ENCODE measurements at places on chromosomes 2 and 18. TPM values are rescaled to one million over a fixed set of nuclear protein-coding genes. Genes with fewer than 3 reads are reported as not detected.

DNA sequence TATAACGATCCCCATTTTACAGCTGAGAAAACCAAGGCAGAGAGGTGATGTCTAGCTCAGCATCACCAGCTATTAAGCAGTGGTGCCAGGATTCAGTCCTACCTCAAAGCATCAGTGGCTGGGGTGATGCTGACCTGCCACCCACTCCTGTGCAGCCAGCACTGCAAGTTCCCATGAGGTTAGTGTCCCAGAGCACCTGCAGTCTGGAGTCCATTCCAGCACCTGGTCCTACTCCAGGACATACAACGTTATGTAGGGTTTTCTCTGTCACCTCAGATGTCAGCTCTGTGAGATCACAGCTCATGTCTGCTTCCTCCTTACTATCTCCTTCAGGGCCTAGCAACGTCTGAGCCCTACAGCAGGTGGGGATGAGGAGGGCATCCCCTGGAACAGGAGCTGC, 328.0 kb upstream of the HS6ST1 start:
- H3K27ac ChIP-seq, result no peak overlapping the region
- H3K4me3 ChIP-seq, result no peak overlapping the region
- DNase-seq, result no peak
- no peaks in the 10 kb centered on the region for H3K4me1 ChIP-seq
- no peaks in the 10 kb centered on the region for H3K27me3 ChIP-seq
- no peaks in the 10 kb centered on the region for H3K36me3 ChIP-seq

Gene ZNF397
- total RNA-seq, result 33.1 TPM

- H3K27ac ChIP-seq, result no peak overlapping the region
- no peak overlapping the region for H3K4me3 ChIP-seq
- no peaks in the 10 kb centered on the region for H3K36me3 ChIP-seq
These were observed 161.4 kb downstream of the PXDN start for GRCh38 chr2:1582891-1583341.

GRCh38 chr2:203718087-203718486, 11.6 kb downstream of the CD28 start:
- H3K27ac ChIP-seq, result no peak overlapping the region
- no peak for DNase-seq
- H3K4me1 ChIP-seq, result peaks cover 13% of the 10 kb centered on the region
- H3K27me3 ChIP-seq, result no peaks in the 10 kb centered on the region

GRCh38 chr18:59021500-59021899, 118.2 kb upstream of the SEC11C start:
- H3K27me3 ChIP-seq, result no peaks in the 10 kb centered on the region
- no peak overlapping the region for H3K4me3 ChIP-seq
- no peaks in the 10 kb centered on the region for H3K4me1 ChIP-seq
- no peak overlapping the region for H3K27ac ChIP-seq

DNA sequence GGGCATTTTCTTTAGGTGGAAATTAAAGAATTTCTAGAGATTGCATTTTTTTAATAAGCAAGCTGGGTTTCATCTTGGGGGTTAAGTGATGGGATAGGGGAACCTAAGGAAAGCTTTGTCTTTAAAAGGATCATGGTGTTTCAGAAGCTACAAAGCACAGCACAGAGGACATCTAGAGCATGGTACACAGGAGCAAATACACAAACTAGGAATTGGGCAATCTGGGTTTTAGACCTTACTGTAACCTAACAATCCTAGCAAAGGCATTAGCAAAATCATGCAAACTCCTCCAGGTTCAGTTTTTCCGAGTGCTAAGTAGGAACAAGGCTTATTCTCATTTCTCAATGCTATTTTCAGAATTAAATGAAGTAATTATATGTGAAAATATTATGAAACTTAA, 134.1 kb downstream of the CD226 start:
- H3K27ac ChIP-seq, result no peak overlapping the region
- H3K4me3 ChIP-seq, result no peak overlapping the region
- no peak for DNase-seq
- no peaks in the 10 kb centered on the region for H3K27me3 ChIP-seq
- H3K36me3 ChIP-seq, result no peaks in the 10 kb centered on the region

Gene ABCA12
- not detected for total RNA-seq

Gene PHLPP1
- 12.6 TPM for total RNA-seq

GRCh38 chr2:184875911-184876310, 277.6 kb downstream of the ZNF804A start:
- H3K36me3 ChIP-seq, result no peaks in the 10 kb centered on the region
- no peak overlapping the region for H3K4me3 ChIP-seq
- H3K27me3 ChIP-seq, result no peaks in the 10 kb centered on the region
- H3K27ac ChIP-seq, result no peak overlapping the region

GRCh38 chr2:240469740-240470139, 34.3 kb downstream of the GPC1 start:
- no peaks in the 10 kb centered on the region for H3K36me3 ChIP-seq
- no peaks in the 10 kb centered on the region for H3K4me1 ChIP-seq
- H3K4me3 ChIP-seq, result no peak overlapping the region
- DNase-seq, result no peak
- no peak overlapping the region for H3K27ac ChIP-seq

Gene ARHGAP15
- 18.5 TPM for total RNA-seq

DNA sequence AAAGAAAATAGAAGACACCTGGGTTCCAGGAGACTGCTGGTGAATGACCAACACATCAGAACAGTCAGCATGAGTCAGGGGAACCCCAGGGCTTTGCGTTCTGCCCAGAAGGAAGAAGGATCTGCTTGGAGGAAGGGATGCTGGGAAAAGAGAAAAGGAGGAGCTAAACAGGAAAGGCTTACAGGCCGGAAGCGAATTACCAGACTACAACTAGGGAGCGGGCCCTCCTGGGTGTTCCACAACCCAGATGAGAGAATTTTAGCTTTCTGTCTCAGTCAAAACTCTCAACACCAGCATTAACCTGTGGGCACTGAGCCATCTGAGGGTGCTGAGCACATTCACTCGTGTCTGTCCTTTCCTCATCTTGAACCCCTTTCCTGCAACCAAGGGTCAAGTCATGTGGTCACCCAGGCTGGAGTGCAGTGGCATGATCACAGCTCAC, 19.2 kb downstream of the CDC42EP3 start:
- peaks cover 99% of the 10 kb centered on the region for H3K4me1 ChIP-seq
- no peaks in the 10 kb centered on the region for H3K36me3 ChIP-seq
- H3K27ac ChIP-seq, result peak overlapping the region; percentile 42
- DNase-seq, result peak; percentile 24

DNA sequence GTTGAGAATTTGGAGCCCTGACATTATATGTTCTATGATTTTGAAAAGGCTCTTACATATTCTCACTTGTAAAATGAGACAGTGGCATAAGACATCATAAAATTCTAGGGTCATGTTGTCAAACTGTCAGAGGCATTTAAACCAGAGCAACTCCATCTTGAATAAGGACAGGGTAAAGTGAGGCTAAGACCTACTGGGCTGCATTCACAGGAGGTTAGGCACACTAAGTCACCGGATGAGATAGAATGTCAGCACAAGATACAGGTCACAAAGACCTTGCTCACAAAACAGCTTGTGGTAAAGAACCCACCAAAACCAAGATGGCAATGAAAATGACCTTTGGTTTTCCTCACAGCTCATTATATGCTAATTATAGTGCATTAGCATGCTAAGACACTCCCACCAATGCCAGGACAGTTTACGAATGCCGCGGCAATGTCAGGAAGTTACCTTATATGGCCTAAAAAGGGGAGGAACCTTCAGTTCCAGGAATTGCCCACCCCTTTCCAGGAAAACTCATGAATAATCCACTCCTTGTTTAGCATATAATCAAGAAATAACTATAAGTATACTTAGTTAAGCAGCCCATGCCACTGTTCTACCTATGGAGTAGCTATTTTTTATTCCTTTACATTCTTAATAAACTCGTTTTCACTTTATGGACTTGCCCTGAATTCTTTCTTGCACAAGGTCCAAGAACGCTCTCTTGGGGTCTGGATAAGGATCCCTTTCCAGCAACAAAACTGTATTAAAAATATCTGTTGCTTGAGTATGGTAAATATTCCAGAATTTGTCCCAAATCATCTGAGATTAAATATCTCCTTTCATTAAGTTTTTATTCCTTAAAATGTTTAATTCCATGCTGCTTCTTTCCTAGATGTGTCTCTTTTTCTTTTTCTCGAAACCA, 406.4 kb downstream of the METTL4 start:
- no peaks in the 10 kb centered on the region for H3K36me3 ChIP-seq
- no peak for DNase-seq
- H3K27ac ChIP-seq, result no peak overlapping the region
- H3K4me1 ChIP-seq, result no peaks in the 10 kb centered on the region
- H3K27me3 ChIP-seq, result no peaks in the 10 kb centered on the region

- H3K36me3 ChIP-seq, result peaks cover 74% of the 10 kb centered on the region
- no peak for DNase-seq
- no peaks in the 10 kb centered on the region for H3K27me3 ChIP-seq
These were observed 3.9 kb upstream of the FARP2 start for GRCh38 chr2:241352227-241352626.

Gene ANKRD39
- 9.4 TPM for total RNA-seq

GRCh38 chr2:144510294-144510991, 9.5 kb downstream of the ZEB2 start:
- peak overlapping the region; percentile 98 for H3K27ac ChIP-seq
- peaks cover 3% of the 10 kb centered on the region for H3K36me3 ChIP-seq
- no peaks in the 10 kb centered on the region for H3K27me3 ChIP-seq
- H3K4me1 ChIP-seq, result peaks cover 77% of the 10 kb centered on the region
- no peak for DNase-seq
- peak overlapping the region; percentile 70 for H3K4me3 ChIP-seq

Gene EPAS1
- total RNA-seq, result 1,419 TPM

GRCh38 chr2:120421126-120421829, 75.3 kb downstream of the INHBB start:
- H3K4me3 ChIP-seq, result no peak overlapping the region
- no peaks in the 10 kb centered on the region for H3K36me3 ChIP-seq
- no peak overlapping the region for H3K27ac ChIP-seq
- no peak for DNase-seq
- H3K4me1 ChIP-seq, result no peaks in the 10 kb centered on the region

Gene LYPD1
- 1.5 TPM for total RNA-seq

Gene UBE2F
- 59.5 TPM for total RNA-seq

DNA sequence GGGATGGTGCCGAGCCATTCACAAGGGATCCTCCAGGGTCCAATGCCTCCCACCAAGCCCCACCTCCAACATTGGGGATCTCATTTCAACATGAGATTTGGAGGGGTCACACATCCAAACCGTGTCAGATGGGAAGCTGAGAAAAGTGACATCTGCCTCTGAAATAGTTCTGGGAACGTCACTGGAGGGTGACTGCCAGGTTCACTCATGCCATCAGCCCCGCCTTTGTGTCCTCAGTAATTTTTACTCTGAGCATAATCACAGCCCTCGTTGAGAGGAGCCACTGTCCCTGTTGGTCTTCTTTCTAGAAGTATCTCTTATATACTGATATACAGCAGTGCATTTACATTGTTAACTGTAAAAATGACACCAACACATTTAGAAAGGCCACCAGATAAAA, 67.4 kb downstream of the KLHL29 start:
- DNase-seq, result no peak
- no peaks in the 10 kb centered on the region for H3K27me3 ChIP-seq
- no peak overlapping the region for H3K27ac ChIP-seq
- H3K4me3 ChIP-seq, result no peak overlapping the region
- no peaks in the 10 kb centered on the region for H3K36me3 ChIP-seq

Gene KCTD1
- total RNA-seq, result 9.0 TPM

GRCh38 chr2:162917626-162918025, 79.1 kb upstream of the KCNH7 start:
- H3K27me3 ChIP-seq, result no peaks in the 10 kb centered on the region
- no peak overlapping the region for H3K4me3 ChIP-seq
- DNase-seq, result no peak
- H3K4me1 ChIP-seq, result no peaks in the 10 kb centered on the region
- H3K36me3 ChIP-seq, result no peaks in the 10 kb centered on the region

- no peaks in the 10 kb centered on the region for H3K36me3 ChIP-seq
- H3K4me1 ChIP-seq, result no peaks in the 10 kb centered on the region
- no peak for DNase-seq
- no peak overlapping the region for H3K27ac ChIP-seq
- no peaks in the 10 kb centered on the region for H3K27me3 ChIP-seq
These were observed 187.5 kb upstream of the CYRIA start for GRCh38 chr2:16853088-16853487.

GRCh38 chr2:234979204-234980167, 27.7 kb downstream of the SH3BP4 start:
- H3K27ac ChIP-seq, result peak overlapping the region; percentile 79
- H3K27me3 ChIP-seq, result no peaks in the 10 kb centered on the region
- peak overlapping the region; percentile 20 for H3K4me3 ChIP-seq
- peaks cover 80% of the 10 kb centered on the region for H3K4me1 ChIP-seq
- no peak for DNase-seq

DNA sequence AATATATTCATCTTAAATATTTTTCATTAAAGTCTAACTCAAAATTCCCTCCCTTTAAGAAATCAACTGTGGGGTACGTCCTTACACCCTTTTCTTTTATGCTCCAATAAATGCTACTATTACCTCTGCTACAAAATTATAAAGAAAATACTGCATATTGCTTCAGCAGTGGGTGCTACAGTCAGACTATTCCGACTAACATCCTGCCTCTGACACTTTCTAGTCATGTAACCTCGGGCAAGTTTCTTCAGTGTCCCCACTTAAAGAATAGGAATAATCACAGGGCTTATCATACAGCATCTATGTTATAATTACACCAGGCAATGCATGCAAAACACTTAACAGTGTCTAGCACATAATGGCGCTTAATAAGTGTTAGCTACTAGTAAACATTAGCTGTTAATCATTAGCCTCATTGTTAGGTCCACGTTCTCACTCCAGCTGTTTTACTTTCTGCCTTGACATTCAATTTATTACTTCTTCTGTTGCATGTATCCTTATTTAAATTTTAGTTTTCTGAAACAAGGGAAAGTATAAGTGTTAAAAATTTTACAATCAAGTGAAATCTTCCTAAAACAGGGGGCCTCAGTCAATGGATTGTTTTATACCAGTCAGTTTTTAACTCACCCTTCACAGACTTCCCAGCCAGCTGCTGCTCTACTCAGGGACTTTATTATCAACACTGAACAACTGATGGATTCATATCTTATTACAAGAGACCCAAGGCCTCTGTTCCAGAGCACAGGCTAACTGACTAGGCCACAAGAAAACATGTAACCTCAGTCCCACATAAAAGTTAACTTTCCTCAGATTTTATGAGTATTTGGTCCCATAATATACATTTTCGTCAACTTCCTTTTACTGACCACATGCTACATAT, 54.0 kb downstream of the CLASP1 start:
- H3K4me1 ChIP-seq, result peaks cover 31% of the 10 kb centered on the region
- no peaks in the 10 kb centered on the region for H3K27me3 ChIP-seq
- DNase-seq, result no peak
- H3K4me3 ChIP-seq, result no peak overlapping the region
- no peaks in the 10 kb centered on the region for H3K36me3 ChIP-seq
